ENCODE measurements at places on chromosomes 5 and 9.

GRCh38 chr5:41508186-41508585 lies 2.2 kb downstream of the PLCXD3 start:
- no peak for DNase-seq

GRCh38 chr9:18707489-18708205 lies 233.7 kb downstream of the ADAMTSL1 start:
- no peak for DNase-seq

DNA sequence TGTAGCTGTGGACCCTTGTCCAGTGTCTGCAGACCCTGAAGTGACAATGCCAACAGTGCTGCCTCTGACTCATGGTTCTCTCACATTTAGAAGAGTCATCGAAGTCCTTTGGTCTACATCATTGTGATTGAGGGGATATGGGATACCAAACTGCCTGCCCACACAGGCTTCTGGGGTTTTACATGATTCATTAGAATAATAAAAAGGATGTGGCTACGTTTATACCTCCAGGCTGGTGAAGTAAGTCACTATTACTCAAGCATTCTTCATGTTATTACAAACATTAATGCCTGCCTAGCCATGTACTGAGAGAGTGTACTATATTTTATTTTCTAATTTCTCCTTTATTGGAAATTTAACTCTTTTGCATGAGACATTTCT lies 365.7 kb downstream of the SPATA31D1 start:
- no peak for DNase-seq

GRCh38 chr9:71058660-71059059 lies 62.8 kb downstream of the TRPM3 start:
- DNase-seq: no peak

- DNase-seq: no peak
Observed at GRCh38 chr5:172086194-172086975, 79.9 kb upstream of the FBXW11 start.

DNA sequence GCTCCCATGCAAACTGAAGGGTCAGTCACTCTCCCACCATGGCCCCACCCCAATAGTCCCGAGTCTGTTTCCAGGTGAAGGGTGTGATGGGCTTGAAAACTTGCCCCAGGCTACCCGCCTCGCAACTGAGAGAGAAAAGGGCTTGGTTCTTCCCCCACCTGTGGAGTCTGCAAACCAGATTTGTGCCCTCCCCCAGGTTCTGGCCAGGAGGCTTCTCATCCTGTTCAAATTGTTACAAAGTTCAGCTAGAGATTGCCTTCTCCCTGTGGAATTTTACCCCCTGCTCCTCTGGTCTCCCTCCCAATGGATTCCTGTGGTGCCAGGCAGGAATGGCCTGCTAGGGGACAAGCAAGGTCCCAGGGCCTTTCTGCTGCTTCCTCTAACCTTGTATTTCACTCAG lies 93.1 kb upstream of the ACO1 start:
- no peak for DNase-seq

- DNase-seq: no peak
Observed at GRCh38 chr9:126234681-126235335, 91.8 kb upstream of the MVB12B start.

- no peak for DNase-seq
Observed at GRCh38 chr5:116418016-116418415, 156.6 kb downstream of the SEMA6A start.

DNA sequence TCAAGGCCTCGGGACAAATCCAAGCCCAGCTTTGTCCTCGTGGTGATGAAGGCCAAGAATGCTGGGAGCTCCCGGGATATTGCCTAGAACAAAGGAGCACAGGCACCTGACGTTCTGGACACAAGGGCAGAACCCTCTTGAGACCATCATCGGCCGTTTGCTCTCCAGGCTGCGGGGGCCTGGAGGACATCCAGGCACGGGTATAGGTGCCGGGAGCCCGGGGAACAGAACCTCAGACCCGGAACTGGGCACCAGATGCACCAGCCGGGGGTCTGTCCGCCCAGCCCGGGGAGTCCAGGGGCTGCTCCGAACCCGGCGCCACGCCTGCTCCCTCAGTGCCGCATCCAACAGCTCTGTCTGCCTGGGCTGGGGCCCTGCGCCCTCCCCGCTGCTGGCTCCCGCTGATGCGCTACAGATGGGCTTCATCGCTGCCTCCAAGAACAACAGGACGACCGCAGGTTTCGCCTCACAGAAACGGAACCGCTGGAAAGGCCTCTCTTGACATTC lies 88.0 kb downstream of the ADAMTS2 start:
- no peak for DNase-seq

GRCh38 chr5:59134471-59135163 lies 551.7 kb downstream of the RAB3C start:
- no peak for DNase-seq

- no peak for DNase-seq
Observed at GRCh38 chr5:74295141-74295540, 345.4 kb downstream of the ENC1 start.

GRCh38 chr9:95626885-95627558 lies 110.3 kb upstream of the PTCH1 start:
- no peak for DNase-seq

- DNase-seq: no peak
Observed at GRCh38 chr9:114004221-114004716, 73.8 kb downstream of the AMBP start.
